Activated T-cell treated with anti-CD3 and anti-CD28 coated beads for 48 hours (primary cell): ENCODE measurements at places on chromosomes 3 and 15.

GRCh38 chr3:189361103-189361835 is 189.5 kb downstream of the TPRG1 start:
- DNase-seq: no peak

DNA sequence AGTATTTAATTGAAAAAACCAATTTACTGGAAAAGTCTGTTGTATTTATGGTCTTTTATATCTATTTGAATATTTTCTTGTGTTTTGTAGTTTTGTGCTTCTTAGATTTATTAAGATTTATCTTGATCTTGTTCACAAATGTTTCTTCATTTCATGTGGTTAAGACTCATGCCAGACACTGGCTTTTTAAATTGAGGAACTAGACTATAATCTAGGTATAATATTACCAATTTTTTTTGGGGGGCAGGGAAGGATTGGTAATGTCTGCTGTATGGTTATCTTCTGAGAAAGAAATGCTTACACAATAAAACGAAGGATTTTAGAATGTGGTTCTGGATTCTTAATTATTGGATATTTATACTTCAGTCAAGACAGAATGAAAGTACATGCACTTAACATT is 24.9 kb downstream of the AP4E1 start:
- no peak for DNase-seq

DNA sequence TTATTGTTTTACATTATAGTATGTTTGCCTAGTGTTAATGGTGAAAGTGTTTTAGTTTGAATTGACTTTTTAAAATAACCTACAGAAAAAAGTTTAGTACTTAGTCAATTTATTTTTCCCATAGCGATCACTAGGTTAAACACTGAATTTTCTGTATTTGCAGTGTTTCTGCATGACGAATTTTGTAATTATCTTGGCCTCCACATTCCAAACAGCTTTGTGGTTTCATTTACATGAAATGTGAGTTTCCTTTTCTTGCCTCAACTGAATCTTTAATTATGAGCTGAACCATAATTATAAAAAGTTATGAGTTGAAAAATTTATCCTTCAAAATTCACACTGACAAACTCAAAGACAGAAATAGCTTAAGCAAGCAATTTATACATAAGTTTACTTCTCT is 235.5 kb downstream of the CTNNB1 start:
- DNase-seq: no peak

DNA sequence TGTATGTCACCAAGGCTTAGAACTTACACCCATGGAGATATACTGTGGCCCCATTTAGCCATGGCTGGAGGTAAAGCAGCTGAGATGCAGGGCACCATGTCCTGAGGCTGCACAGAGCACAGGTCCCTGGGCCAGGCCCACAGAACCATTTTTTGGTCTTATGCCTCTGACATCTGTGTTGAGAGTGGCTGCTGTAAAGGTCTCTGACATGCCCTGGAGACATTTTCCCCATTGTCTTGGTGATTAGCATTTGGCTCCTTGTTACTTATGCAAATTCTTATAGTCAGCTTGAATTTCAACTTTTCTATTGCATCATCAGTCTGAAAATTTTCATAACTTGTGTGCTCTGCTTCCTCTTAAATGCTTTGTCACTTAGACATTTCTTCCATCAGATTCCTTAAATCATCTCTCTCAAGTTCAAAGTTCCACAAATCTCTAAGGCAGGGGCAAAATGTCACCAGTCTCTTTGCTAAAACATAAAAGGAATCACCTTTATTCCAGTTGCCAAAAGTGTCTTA is 701.3 kb downstream of the EPHA3 start:
- no peak for DNase-seq

DNA sequence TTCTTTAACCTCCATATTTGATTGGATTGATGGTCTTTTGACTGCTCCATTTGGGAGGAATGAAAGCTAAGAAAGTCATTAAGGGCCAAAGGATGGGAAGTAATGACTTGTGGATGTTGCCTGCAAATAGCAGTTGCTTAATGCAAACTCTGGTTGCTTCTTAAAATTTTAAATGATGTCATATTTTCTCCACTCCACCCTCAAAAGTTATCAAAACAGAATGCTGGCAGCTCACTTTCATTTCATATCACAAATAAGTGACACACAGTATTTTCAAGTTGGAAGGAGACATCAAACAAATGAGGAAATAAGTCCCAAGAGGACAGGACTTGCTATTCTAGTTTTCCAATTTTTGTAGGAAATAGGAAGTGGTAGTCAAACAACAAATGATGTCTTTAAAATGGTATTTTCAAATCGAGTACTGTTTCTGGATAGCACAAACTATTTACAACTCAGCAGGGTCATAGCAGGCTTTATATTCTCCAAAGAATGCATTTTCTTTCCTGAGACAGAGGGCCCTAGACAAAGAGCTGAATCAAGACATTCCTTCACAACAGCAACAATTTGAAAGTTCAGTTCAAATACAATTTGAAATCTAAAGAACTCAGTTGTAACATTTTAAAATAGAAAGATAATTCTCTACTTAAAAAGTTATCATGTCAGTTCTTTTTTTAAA is 165.1 kb upstream of the UBE2E1 start:
- no peak for DNase-seq

DNA sequence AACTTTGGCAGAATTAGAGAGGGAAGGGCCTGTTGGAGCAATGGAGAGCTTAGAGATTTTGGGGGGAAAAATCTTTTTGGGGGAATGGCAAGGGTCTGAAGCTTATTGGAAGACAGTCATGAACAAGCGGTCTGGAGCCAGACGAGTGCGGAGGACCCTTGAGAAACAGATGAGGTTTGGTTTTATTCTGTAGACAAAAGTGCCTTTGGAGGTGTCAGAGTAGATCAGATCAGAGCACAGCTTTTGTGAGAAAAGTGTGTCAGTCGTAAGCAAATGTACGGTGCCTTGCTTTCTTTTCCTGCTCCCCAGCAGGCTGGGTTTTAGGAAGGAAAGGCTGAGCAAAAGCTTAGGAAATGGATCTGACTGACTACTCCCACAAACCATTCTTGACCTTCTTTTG is 236.8 kb upstream of the TPRG1 start:
- no peak for DNase-seq

- DNase-seq: no peak
These were observed 88.1 kb downstream of the SRGAP3 start for GRCh38 chr3:9161298-9161697.

DNA sequence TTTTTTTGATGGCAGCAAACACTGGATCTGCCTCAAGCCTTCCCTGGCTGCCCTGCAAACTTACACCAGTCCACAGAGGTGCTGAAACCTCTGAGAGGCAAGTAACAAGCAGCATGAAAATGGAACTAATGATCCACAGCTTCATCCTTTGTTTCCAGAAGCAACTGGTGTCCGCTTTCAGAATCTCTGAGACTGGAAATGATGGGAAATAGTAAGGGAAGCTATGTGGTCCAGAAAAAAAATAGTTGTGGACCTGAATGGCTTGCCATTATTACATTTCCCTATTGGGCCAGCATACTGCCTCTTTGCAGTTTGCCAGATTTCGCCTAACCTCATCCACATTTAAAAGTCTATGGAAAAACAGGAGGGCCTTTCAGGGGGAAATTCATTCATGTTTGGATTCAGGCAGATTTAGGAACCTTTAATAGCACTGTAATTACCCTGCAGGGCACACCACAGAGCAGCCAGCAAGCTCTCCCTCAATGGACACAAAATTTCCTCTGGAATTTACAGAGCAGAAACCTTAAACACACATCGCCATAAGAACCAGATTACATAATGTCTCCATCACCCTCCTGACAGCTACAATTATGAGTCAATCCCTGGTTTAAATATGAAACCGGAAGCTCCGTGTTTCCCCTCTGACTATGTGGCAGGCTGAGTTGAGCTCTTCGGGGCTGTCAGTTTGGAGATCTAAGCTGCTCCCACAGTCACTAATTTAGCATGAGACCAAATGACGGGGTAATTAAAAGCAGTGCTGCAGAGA is 134.4 kb downstream of the TMCO5A start:
- no peak for DNase-seq

GRCh38 chr3:51942603-51943450 is 664 bp downstream of the PARP3 start:
- DNase-seq: peak; percentile 49

- DNase-seq: no peak
These were observed 22.6 kb downstream of the ZIC1 start for GRCh38 chr3:147431751-147432150.

GRCh38 chr15:56788359-56788758 is 55.0 kb upstream of the ZNF280D start:
- DNase-seq: no peak

- DNase-seq: no peak
These were observed 1.7 kb downstream of the CCDC9B start for GRCh38 chr15:40338921-40339620.

DNA sequence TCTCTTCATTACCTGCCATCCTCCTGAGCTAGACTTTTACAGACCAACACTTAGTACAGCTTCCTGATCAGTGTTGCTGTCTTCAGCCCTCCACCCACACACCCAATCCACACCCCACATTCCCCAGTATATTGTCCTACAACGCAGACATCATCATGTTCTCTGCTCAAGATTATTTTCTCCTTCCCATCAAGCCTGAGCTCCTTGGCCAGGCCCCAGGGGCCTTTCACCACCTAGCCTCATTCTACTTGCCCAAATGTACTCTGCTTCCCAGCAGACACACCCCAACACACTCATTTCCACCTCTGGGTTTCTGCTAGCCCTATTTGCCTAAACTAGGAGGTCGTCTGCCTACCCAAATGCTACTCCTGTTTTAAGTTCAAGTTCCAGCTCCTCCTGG is 37.0 kb downstream of the DAPK2 start:
- no peak for DNase-seq

GRCh38 chr15:65790694-65791334 is 1.3 kb downstream of the DENND4A start:
- DNase-seq: no peak

DNA sequence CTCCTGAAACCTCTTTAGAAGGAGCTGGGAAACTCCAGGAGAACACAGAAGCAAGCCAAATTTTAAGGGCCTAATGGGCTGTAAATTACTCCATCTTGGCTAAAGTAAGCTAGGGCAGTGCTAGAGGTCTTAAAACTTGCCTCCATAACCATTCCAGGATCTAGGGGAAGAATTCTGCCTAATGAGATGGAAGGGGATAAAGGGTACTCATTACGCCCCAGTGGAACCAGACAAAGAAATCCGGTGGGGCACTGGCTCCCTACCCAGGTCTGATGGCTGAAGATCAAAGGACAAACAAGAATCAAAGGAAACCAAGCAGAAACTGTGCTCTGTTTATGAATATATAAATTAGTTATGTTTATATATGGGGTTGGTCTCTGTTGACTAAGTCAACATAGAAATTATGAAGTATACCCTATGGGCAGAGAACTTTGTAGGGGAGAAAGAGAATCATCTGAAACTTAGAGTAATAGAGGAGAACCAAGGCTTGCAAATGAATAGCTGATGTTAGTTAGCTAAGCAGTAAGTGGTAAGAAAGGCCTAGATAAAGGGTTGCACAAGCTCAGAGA is 57.8 kb downstream of the NCEH1 start:
- no peak for DNase-seq

DNA sequence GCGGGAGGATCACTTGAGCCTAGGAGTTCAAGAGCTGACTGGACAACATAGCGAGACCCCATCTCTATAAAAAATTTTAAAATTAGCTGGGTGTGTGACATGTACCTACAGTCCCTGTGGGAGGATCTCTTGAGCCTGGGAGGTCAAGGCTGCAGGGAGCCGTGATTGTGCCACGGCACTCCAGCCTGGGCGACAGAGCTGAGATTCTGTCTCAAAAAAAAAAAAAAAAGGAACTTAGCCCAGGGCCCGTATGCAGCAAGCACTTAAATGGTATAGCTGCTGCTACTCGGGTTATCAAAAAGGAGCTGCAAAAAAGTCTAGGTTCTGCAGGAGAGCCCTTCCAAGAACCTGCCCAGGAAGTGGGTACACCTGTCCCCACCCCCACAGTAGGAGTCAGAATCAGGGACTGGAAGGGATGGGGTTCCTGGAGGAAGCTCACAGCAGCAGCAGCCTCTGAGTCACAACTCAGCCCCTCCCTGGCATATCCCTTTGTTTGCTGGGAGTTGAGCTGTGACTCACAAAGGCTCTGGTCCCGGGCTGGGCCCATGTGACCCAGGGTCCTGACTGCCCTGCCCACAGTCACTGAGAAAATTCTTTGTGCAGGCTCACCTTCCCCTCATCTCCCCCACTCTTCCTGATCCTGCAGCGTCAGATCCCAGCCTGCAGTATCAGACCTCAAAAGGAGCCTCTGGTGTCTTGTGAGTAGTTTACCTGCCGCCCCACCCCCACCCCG is at the start of gene SPATA12:
Gene SPATA12 (plus strand): TSS at position 576 of the 733 bp plus-strand sequence. CDS start 13,031 bp downstream, outside the sequence.
- DNase-seq: no peak

GRCh38 chr3:54698054-54698453 is 229.8 kb downstream of the LRTM1 start:
- DNase-seq: no peak

- no peak for DNase-seq
These were observed 541.5 kb downstream of the GABRG3 start for GRCh38 chr15:27512281-27513001.

- DNase-seq: no peak
These were observed 17.6 kb downstream of the CCR5AS start for GRCh38 chr3:46389306-46389705.

- DNase-seq: no peak
These were observed 68.3 kb upstream of the RPL32 start for GRCh38 chr3:12909710-12910109.

DNA sequence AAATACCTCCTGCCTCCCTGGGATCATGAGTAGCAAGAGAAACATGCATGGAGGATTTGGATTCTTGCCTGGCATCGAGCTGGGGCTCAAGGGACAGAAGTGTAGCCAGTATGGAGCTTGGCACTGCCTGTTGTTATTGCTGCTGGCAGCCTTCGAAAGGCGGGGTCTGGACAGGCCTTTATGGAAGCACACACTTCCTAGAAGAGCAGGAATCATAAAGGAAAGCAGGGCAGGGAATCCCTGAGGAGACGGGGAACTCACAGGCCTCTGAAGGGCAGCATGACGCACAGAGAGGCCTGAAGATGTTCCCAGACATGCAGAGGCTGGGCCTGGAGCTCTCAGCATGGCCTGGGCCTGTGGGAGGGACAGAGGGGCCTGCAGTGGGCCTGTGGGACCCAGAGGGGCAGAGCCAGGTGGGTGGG is 18.6 kb upstream of the SLC41A3 start:
- DNase-seq: no peak

DNA sequence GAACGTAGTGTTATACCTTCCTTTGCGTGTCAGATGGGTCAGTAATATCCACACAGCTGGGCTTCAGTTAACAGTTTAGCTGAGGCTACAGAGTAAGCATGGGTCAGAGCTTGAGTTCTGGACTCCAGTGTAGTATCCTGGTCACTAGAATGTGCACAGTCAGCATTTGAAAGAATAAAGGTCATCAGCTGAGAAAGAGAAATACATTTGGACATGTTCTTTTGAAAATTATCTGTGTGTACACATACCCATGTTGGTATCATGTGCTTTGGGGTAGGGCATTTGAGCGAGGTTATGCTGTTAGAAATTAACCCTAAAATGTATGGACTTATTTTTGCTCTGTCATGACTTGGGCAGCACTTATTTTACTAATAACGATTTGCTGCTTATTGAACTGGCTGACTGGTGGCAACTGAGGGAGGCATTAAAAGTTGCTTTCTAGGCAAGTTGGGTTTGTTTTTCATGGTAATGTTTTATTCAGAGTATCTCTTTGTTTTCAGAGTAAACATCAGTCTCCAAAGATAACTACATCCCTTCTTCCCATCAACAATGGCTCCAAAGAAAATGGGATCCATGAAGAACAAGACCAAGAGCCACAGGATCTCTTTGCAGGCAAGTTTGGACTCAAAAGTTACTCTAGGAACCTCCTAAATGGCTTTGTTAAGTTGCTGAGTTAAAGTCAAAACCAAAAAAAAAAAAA is 16.4 kb downstream of the SNX1 start:
- DNase-seq: no peak
